Neural crest cell (in vitro differentiated cells): ENCODE measurements at places on chromosomes 2 and 18. TPM values are rescaled to one million over a fixed set of nuclear protein-coding genes. Genes with fewer than 3 reads are reported as not detected.

The NYAP2 gene
- total RNA-seq = 0.35 and 0.36 TPM in 2 replicates

The C1D gene
- 17.3 and 20.2 TPM in 2 replicates for total RNA-seq

The GALR1 gene
- total RNA-seq = not detected in 2 replicates

The ANKRD53 gene
- total RNA-seq = 1.2 and 1.7 TPM in 2 replicates

The UGGT1 gene
- total RNA-seq = 58.7 and 59.1 TPM in 2 replicates

The UBE2F gene
- total RNA-seq = 56.8 and 62.3 TPM in 2 replicates
